ENCODE measurements at places on chromosomes 4 and X. TPM values are rescaled to one million over a fixed set of nuclear protein-coding genes. Genes with fewer than 3 reads are reported as not detected.

- DNase-seq = no peak
Measured at GRCh38 chr4:40718586-40718985, 31.2 kb upstream of the NSUN7 start.

DNA sequence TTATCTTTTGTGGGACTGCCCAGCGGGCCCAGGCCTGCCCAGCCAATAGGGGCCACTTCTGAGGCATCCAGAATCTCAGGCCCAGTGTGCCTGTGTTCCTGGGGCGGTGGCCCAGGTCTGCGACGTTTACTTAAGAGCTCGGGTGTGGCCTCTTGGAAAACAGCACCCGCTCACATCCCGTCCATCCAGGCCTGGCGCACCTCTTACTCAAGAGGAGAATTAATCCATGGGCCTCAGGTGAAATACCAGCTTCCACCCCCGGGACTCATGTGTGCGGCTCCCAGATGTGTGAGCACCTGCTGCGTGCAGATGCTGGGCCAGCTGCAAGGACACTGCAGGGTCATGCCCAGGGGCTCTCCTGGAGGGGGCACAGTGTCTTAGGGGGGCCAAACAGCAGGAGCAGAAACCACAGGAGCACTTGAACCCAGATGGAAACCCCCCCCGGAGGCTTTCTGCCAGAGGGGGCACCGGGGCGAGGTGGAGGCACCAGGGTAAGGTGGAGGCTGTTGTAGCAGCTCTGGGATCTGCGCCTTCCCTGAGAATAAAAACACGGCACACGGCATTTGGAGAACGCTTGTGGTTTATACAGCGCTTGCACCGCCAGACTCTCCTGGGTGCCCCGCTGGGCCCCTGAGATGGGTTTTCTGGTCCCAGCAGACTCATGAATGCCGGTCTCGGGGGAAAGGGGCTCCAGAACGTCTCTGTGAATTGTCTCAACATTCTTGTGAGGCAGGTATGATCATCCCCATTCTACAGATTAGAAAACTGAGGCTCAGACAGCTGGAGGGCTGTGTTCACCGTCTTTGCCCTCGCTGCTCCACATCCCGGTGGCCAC lies 2.8 kb downstream of the PSAPL1 start:
- DNase-seq = no peak

Gene CYLC1
- not detected for total RNA-seq

DNA sequence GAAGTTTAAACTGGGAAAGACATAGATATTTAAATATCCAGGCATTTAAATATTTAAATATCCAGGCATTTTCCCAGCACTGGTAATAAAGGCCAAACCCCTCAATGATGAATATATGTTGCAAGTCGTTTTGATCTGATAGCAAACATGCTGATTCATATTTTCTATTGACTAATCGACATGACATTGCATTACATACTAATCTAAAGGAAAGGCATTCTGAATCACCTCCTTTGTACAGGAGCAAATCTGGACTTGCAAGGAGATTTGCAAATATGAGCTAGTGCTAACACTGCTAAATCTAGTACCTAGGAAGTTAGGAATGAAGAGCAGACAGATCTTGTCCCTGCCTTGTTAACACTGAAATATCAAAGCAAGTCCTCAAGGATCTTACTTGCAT lies 207.3 kb downstream of the SLC7A11 start:
- DNase-seq = no peak

GRCh38 chr4:156578005-156578404 lies 393.6 kb downstream of the PDGFC start:
- no peak for DNase-seq

GRCh38 chr4:45453258-45453853 lies 670.5 kb downstream of the GABRG1 start:
- peak; percentile 37 for DNase-seq

Gene TCEAL3
- total RNA-seq = 11.8 TPM

Gene UGT8
- total RNA-seq = 0.36 TPM

DNA sequence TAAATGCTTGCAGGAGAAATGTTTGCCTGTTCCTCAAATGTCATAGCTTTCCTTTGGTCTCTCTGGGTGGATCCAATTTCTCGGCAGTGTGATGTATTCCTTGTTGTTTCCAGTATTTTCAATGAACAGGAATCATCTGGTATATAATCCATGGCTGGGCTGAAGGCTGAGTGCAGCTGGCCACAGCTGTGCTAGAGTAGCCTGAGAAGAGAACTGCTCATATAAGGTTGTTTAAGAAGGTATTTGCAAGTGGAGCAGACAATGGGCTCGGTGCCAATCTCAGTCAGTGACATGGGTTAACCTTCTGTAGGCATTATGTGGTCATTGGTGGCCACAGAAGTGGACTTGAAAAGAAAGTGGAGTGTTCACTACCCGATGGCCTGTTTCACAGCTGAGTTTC lies 390.3 kb downstream of the SPRY1 start:
- no peak for DNase-seq

Gene SMIM31
- not detected for total RNA-seq

DNA sequence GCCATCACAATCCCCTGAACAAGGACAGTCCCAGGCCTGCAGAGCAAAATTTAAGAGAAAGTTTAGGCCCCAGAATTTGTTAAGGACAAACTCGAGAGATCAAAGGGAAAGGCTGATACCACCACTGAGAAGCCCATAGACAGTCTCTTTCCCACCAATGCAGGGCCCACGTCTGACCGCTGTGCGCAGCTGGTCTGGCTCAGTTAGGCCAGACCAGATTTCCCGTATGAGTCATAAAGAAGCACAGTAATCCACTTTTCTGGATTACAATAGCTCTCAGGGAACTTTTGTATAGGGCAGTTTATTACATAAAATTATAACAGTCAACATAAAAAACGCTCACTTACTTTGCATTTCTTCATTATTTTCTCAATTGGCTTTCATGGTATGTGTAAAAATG lies 259.5 kb downstream of the RCHY1 start:
- no peak for DNase-seq

GRCh38 chrX:86066998-86067397 lies 19.6 kb upstream of the CHM start:
- no peak for DNase-seq

Gene ANKRD50
- 21.8 TPM for total RNA-seq

GRCh38 chr4:14906805-14907204 lies 95.5 kb upstream of the CPEB2 start:
- no peak for DNase-seq

Gene SATL1
- 0.99 TPM for total RNA-seq

DNA sequence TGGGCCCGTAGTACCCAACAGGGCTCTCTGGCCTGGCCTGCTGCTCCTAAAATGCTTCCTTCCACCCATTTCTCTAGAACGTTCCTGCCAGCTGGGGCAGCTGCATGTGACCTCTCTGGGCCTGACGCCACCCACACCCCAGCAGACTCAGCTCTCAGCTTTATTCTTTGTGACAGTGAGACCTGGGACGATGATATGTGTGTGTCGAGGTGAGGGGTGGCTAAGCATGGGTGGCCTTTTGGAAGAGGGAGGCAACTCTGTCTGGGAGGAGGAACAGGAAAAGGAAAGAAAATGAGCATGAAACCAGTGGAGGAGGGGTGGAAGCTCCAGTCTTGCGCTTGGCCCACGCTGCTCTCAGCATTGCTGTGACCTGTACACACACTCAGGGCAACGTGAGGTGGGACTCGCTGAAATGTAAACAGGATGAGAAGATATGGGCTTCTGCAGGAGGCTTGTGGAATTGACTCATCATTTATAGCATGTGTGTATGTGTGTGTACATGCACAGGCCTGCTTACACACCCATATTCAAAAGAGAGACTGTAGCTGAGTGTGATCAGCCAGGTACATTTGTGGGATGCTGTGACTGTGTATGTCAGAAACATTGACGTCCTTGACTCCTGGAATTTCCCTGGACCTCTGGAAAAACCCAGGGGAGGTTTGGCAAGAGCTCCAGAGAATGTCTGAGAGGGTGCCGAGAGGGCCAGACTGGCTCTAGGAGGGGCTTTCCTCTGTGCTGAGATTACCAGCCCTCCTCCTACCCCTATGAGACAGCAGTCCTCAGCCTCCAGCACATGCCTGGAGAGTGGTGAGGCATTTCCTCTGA lies 137.9 kb downstream of the PJA1 start:
- no peak for DNase-seq

Gene MBNL3
- total RNA-seq = 0.46 TPM

Gene MGARP
- 3.0 TPM for total RNA-seq

Gene CXXC4
- 12.6 TPM for total RNA-seq

GRCh38 chr4:43999669-44000068 lies 448.9 kb downstream of the KCTD8 start:
- no peak for DNase-seq

- no peak for DNase-seq
Measured at GRCh38 chr4:164536814-164537213, 217.1 kb upstream of the SMIM31 start.

- DNase-seq = peak; percentile 52
Measured at GRCh38 chrX:152817078-152817764, 13.3 kb downstream of the CETN2 start.

Gene GPC4
- total RNA-seq = 17.3 TPM

- DNase-seq = no peak
Measured at GRCh38 chr4:107791902-107792301, 32.8 kb upstream of the SGMS2 start.

- no peak for DNase-seq
Measured at GRCh38 chr4:174352061-174352819, 68.5 kb downstream of the CEP44 start.

DNA sequence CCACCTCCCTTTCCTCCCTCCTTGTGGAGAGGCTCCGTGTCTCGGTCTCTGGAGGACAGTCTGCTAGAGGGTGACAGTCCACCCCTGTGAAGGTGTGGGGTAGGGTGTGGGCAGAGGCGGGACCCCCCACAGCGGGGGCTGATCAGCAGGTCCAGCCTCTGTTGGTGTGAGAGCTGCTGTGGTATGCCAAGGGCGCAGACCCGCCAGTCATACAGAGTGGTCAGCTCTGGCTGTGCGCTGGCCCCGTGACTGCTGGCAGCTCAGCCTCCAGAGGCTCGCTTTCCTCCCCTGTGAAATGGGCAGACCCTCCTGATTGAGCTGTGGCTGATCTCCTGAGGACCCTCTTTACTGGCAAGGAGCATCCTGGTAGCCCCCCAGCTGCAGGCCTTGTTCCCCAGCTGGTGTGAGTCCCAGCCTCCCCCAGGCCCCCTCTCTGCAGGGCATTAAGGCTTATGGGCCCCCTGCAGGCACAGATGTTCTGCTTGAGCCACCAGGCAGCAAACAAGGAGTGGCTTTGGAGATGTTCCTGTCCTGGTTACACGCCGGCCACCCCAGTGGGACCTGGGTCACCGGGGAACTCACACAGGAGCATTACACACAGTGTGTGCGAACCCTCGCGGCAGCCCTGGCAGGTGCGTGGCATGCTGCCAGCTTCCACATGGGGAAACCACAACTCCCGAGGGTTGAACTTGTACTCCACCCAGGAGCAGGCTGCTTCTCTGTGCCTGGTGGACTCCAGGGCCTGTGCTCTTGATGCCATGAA lies 76.8 kb downstream of the PPP2R2C start:
- no peak for DNase-seq

- DNase-seq = no peak
Measured at GRCh38 chrX:22520128-22520828, 247.6 kb downstream of the CBLL2 start.

- peak; percentile 79 for DNase-seq
Measured at GRCh38 chr4:53019485-53020382, 157.6 kb downstream of the RASL11B start.

Gene MAGEA4
- total RNA-seq = not detected

DNA sequence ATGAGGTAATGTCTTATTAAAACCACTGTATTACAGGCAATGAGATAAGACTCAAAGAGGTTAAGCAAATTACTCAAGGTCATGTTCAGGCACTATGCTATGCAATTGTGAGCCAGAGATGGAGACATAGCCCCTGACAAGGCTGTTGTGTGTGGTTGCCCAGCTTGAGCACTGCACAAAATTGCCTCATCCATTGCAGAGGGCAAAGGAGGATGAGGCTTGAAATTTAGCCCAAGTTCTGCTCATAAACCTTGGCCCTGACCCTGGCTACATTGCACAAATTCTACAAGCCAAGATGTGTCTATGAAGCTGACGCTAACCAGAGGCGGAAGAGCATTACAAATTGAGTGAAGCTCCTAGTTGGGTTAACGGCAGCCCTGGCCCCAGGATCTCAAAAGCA lies 65.6 kb upstream of the PGM2 start:
- no peak for DNase-seq

- DNase-seq = no peak
Measured at GRCh38 chr4:168920441-168921065, 89.5 kb downstream of the CBR4 start.

GRCh38 chrX:120759685-120760084 lies 116.0 kb downstream of the CT47B1 start:
- no peak for DNase-seq

DNA sequence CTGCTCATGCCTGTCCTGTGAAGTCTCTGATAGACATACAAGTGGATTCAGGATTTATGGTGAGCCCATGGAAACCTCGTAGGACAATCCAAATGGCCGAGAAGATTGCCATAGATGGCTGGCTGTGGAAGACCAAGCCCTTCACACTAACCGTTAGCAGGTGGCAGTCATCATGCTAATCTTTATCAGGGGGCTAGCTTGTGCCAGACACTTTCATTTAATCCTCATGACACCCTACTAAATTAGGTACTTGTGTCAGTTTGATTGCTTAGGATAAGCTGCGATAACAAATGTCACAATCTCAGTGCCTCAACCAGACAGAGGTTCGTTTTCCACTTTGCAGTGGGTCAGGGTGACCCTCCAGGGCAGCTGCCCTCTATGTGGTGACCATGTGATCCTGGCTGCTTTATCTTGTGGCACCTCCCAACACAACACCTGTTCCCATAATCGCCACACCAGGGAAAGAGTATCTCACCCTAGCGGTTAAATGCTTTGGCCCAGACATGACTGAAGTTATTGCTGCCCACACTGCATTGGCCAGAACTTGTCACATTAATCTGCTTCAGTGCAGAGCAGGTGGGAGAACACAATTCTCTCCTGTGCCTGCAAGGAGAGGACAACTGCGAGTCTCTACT lies 60.8 kb downstream of the REPS2 start:
- peak; percentile 34 for DNase-seq

GRCh38 chr4:56129431-56129861 lies 180.7 kb downstream of the CEP135 start:
- peak; percentile 80 for DNase-seq

DNA sequence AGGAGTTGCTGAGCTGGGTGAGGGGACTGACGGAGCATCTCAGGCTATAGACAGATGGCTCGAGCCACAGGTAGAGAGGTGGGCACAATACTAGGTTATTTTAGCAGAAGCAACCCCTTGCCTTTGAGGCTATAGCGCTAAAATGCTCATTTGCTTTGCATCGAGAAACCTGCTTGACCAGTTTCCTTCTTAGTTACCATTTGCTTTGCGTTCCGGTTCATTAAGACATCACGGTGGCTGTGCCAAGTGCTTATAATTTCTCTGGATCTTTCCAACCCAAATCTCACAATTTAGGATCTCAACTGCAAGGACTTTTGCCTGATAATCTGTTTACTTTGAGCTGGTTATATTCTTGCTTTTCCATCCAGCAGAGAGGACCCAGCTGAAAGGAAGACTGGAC lies 40.8 kb downstream of the DLG3 start:
- DNase-seq = no peak
